Adrenal gland (tissue), 19 donors: ENCODE measurements at places on chromosomes 7 and 10. TPM values are rescaled to one million over a fixed set of nuclear protein-coding genes. Genes with fewer than 3 reads are reported as not detected.

- no peaks in the 10 kb centered on the region for H3K36me3 ChIP-seq
- DNase-seq: no peak
- no peaks in the 10 kb centered on the region for H3K4me1 ChIP-seq
- no peak overlapping the region for H3K27ac ChIP-seq
- no peaks in the 10 kb centered on the region for H3K27me3 ChIP-seq
These were observed 1005.8 kb upstream of the C7orf33 start for GRCh38 chr7:147584771-147585193.

DNA sequence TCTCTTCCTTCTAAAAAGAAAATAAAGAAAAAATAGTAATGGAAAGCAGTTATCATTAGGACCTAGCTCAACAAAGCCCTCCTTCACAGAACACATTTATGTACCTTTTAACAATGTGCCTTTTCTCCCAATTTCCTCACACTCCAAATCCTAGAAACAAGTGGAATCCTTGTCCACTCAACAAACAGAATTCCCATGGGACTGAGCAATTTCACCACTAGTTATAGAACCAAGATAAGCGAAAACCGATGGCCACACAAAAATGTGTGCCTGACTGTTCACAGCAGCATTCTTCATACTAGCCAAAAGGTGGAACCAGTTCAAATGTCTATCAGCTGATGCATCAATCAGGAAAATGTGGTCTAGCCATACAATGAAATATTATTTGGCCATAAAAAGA lies 17.3 kb downstream of the DCLRE1C start:
- no peak overlapping the region for H3K4me3 ChIP-seq
- no peak for DNase-seq
- no peaks in the 10 kb centered on the region for H3K27me3 ChIP-seq
- no peaks in the 10 kb centered on the region for H3K4me1 ChIP-seq
- H3K27ac ChIP-seq: no peak overlapping the region

- no peak overlapping the region for H3K27ac ChIP-seq
- no peaks in the 10 kb centered on the region for H3K36me3 ChIP-seq
- no peak for DNase-seq
- no peak overlapping the region for H3K4me3 ChIP-seq
- peaks cover 3% of the 10 kb centered on the region for H3K27me3 ChIP-seq
These were observed 80.2 kb downstream of the FAM241B start for GRCh38 chr10:69710008-69710888.

DNA sequence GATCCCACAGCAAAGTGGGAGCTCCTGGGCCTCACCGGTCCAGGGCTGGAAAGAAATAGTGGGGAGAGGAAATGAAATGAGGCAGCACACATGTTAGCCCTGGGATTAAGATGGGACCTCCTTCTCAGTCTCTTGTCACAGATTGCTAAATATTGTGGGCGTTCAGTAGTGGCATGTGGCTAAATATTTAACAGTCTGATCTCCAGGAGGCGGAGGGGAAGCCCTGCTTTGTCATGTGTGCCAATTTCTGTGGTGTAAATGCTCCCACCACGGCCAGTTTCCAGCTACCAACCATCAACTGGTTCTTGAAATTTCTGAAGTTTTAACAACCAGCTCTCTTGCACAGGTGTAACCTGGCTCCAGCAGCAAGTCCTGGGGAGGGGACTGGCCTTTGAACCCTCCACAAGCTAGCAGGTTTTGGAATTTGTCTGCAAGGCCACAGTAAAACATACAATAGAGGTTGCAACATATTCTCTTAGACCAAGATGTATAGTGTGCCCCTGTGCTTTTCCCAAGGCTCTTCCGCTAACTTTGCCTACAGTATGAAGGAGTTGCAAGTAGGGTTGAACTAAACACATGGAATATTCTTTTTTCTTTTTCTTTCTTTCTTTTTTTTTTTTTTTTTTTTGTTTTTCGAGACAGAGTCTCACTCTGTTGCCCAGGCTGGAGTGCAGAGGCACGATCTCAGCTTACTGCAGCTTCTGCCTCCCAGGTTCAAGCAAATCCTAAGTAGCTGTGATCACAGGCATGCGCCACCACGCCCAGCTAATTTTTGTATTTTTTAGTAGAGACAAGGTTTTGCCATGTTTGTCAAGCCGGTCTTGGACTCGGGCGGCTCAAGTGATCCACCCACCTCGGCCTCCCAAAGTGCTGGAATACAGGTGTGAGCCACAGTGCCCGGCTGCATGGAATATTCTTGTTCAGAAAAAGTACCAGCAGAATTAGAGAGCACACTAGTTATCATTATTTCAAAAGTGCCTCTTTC lies 103.1 kb upstream of the PCBD1 start:
- H3K4me3 ChIP-seq: no peak overlapping the region
- H3K4me1 ChIP-seq: no peaks in the 10 kb centered on the region
- no peaks in the 10 kb centered on the region for H3K27me3 ChIP-seq
- H3K36me3 ChIP-seq: no peaks in the 10 kb centered on the region

DNA sequence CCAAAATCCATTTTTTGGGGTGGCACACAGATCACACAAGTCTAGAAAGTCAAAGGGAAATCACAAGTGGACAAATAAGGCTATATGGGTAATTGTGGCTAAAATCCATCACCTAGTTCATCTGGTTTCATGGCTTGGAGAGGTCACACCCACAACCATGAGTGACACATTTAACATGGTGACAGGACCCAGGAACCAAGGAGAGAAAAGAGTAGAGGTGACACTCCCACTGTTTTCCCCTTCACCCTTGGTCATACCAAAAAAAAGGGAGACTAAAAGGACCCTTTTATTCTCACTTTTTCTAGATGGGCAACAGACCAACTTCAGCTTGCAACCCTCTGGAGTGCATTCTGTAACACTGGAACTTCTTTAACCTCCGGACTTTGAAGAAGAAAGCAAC lies 46.2 kb upstream of the ZNF107 start:
- H3K27me3 ChIP-seq: no peaks in the 10 kb centered on the region
- H3K27ac ChIP-seq: no peak overlapping the region
- no peak for DNase-seq
- H3K36me3 ChIP-seq: no peaks in the 10 kb centered on the region

- H3K4me1 ChIP-seq: no peaks in the 10 kb centered on the region
- no peak for DNase-seq
- H3K27me3 ChIP-seq: no peaks in the 10 kb centered on the region
- H3K36me3 ChIP-seq: no peaks in the 10 kb centered on the region
- no peak overlapping the region for H3K27ac ChIP-seq
- no peak overlapping the region for H3K4me3 ChIP-seq
These were observed 32.9 kb upstream of the SMC3 start for GRCh38 chr10:110534571-110534970.

DNA sequence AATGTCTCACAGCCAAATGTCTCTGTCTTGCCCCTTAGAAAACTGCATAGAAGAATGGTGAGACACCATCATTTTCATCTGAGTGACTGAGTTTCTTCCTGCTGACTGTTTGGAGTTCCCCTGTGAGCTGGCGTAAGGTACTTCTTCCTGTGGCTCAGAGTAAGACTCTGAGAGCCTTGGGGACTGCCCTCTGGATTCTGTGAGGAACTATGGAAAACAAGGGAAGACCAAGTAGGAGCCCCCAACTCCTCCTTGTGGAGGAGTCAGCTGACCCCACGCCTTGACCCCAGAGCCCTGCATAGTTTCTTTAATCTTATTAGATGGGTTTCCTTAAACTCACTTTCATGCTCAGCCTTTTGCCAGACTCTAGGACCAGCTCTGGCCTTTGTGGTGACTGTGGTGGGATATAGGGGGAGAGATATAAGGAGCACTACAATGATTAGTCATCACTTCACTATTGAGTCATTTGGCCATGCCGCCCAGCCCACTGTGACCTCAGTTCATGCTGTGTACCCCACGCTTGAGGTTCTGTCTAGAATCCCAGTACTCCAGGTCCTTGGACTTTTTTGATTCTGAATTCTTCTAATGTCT lies 51.8 kb upstream of the FAM133B start:
- no peak for DNase-seq
- no peak overlapping the region for H3K4me3 ChIP-seq
- no peak overlapping the region for H3K27ac ChIP-seq
- H3K36me3 ChIP-seq: no peaks in the 10 kb centered on the region

The AP5Z1 gene
- 68.4 TPM for total RNA-seq

The ARHGAP22 gene
- total RNA-seq: 2.1 TPM

The HOXA10 gene
- total RNA-seq: 13.8 TPM
